ENCODE measurements at places on chromosomes 3 and 15.

GRCh38 chr3:5456199-5456598 lies 268.7 kb downstream of the EDEM1 start:
- no peak for DNase-seq

GRCh38 chr15:62742409-62743171 lies 300.0 kb upstream of the TPM1 start:
- no peak for DNase-seq

- no peak for DNase-seq
Observed at GRCh38 chr3:43729707-43730414, 39.1 kb downstream of the ABHD5 start.

DNA sequence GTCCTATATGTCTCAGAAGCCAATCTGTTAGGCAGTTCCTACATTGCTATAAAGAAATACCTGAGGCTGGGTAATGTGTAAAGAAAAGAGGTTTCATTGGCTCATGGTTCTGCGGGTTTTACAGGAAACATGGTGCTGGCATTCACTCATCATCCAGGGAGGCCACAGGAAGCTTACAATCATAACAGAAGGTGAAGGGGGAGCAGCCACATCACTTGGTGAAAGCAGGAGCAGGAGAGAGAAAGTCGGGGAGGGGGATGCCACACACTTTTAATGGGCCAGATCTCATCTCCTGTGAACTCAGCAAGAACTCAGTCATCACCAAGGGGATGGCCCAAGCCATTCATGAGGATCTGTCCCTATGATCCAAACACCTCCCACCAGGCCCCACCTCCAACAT lies 9.1 kb downstream of the SLC49A4 start:
- no peak for DNase-seq

GRCh38 chr3:64120876-64121275 lies 97.6 kb upstream of the PSMD6 start:
- DNase-seq = no peak
